Muscle of leg (tissue), 16 donors: ENCODE measurements at places on chromosomes 4 and X. TPM values are rescaled to one million over a fixed set of nuclear protein-coding genes. Genes with fewer than 3 reads are reported as not detected.

- no peak for DNase-seq
Measured at GRCh38 chr4:151883747-151884146, 122.9 kb upstream of the GATB start.

DNA sequence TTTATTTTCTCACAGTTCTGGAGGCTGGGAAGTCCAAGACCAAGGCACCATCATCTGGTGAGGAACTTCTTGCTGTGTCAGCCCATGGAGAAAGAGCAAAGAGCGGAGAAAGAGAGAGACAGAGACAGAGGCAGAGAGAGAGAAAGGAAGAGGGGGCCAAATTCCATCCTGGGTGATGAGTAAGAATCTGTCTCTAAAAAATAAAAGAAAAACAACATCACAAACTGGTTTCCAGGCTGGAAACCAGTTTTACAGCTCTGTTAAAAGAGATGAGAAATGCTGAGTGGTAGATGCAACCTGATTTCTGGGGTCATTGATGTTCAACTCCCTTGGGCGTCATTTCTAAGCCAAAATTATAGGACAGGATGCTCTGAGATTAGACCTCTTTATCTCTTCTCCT is 72.9 kb downstream of the SHOX start:
- DNase-seq: no peak

- DNase-seq: no peak
Measured at GRCh38 chr4:83054928-83055327, 19.9 kb downstream of the COPS4 start.

DNA sequence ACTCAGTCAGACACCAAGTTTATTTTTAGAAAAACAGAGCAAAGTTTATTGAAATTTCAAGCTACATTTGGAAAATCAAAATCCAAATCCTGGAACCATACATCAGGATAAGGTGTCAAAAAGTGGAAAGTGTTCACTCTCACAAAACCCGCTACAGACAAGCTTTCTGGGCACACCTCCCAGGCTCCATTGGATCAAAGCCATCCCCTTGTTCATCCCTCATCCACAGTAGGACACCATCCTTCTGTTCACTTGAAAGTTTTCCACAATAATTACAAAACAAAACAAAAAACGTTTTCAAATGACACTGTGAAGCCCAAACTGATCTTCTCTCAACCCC is 62.4 kb downstream of the TSC22D3 start:
- no peak for DNase-seq

The HS3ST1 gene
- 0.52 TPM for polyA plus RNA-seq

The EPGN gene
- 0.17 TPM for polyA plus RNA-seq

DNA sequence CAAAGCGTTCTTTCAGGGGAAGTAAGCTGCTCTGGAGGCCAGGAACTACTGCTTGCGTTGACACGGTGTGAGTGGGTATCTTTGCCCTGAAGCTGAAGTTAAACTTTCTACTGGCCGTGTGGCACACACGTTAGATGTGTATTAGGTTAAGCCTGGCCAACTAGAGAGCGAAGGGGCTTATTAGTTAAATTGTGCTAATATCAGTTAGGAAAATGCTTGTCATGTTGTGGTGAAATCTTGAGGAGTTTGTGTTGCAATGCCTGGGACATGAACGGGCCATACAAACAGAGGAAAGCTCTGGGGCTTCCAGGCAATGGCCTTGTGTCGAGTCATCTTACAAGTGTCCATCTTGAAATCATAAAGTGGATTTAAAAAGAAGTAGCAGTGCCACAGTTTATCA is 62.6 kb downstream of the NSUN7 start:
- DNase-seq: no peak

The USP17L26 gene
- not detected for polyA plus RNA-seq

The RPA4 gene
- not detected for polyA plus RNA-seq
